Vagina (tissue), 2 donors: ENCODE measurements at places on chromosomes 11 and 22. TPM values are rescaled to one million over a fixed set of nuclear protein-coding genes. Genes with fewer than 3 reads are reported as not detected.

- no peak for DNase-seq
- peaks cover 20% of the 10 kb centered on the region for H3K36me3 ChIP-seq
- no peaks in the 10 kb centered on the region for H3K27me3 ChIP-seq
- H3K4me1 ChIP-seq: peaks cover 51% of the 10 kb centered on the region
These were observed at the start of gene TM7SF2 for GRCh38 chr11:65111744-65112545. TM7SF2 (plus strand) TSS chr11:65111872; CDS start chr11:65112016, 144 bp downstream.

GRCh38 chr11:22461626-22462025, 123.4 kb downstream of the SLC17A6 start:
- no peaks in the 10 kb centered on the region for H3K36me3 ChIP-seq
- no peaks in the 10 kb centered on the region for H3K4me1 ChIP-seq
- H3K4me3 ChIP-seq: no peak overlapping the region
- no peak for DNase-seq

- no peak overlapping the region for H3K27ac ChIP-seq
- no peaks in the 10 kb centered on the region for H3K36me3 ChIP-seq
- DNase-seq: no peak
- H3K4me1 ChIP-seq: no peaks in the 10 kb centered on the region
These were observed 26.9 kb upstream of the HTR3A start for GRCh38 chr11:113947994-113948393.

DNA sequence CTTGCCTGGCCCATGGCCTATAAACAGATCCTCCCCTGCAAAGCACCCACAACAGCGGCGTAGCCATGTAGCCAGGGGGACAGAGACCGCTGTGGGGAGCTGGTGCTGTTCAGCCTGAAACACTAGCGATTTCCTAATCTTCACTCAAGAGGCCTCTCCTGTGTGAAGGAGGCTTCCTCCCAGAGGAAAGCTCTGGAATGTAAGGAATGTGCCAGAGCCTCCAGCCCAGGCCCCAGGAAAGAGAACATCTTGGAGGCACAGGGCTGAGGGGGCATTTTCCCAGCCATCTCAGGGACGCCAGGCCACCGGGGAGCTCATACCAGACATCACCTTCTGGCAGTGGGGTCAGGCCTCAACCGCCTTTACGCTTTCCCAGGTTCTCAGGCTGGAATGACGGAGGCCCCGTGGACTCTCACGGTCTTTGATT, 24.0 kb downstream of the MIAT start:
- H3K4me3 ChIP-seq: no peak overlapping the region
- no peaks in the 10 kb centered on the region for H3K27me3 ChIP-seq
- H3K4me1 ChIP-seq: peaks cover 4% of the 10 kb centered on the region
- peaks cover 15% of the 10 kb centered on the region for H3K36me3 ChIP-seq

The OR4A16 gene
- total RNA-seq: not detected

DNA sequence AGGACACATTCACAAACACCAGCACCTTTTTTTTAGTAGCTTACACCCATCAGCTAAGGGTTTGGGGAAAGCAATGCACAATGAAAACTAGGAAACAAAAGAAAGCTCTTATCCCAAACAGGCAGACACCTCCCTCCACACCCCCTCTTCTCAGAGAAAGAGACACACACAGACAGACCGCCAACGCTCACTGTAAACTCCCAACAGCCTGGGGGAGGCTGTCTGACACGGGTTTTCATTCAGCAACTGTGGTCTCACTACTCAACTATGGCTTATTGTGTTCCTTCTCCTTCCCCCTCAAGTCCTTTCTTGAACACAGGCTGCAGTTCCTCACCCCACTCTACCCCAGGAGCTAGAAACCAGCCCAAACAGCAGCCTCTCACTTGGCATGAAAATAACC, 123.4 kb downstream of the C11orf58 start:
- H3K4me1 ChIP-seq: no peaks in the 10 kb centered on the region
- no peaks in the 10 kb centered on the region for H3K36me3 ChIP-seq
- no peaks in the 10 kb centered on the region for H3K27me3 ChIP-seq
- DNase-seq: no peak
- no peak overlapping the region for H3K27ac ChIP-seq
- H3K4me3 ChIP-seq: no peak overlapping the region

GRCh38 chr11:17257196-17257595, 19.3 kb upstream of the NUCB2 start:
- no peak overlapping the region for H3K4me3 ChIP-seq
- no peaks in the 10 kb centered on the region for H3K36me3 ChIP-seq
- no peak overlapping the region for H3K27ac ChIP-seq
- no peaks in the 10 kb centered on the region for H3K4me1 ChIP-seq
- no peaks in the 10 kb centered on the region for H3K27me3 ChIP-seq
- DNase-seq: no peak

The TRIM64 gene
- total RNA-seq: not detected

The USP35 gene
- total RNA-seq: 11.8 TPM

The OR10A2 gene
- not detected for total RNA-seq

DNA sequence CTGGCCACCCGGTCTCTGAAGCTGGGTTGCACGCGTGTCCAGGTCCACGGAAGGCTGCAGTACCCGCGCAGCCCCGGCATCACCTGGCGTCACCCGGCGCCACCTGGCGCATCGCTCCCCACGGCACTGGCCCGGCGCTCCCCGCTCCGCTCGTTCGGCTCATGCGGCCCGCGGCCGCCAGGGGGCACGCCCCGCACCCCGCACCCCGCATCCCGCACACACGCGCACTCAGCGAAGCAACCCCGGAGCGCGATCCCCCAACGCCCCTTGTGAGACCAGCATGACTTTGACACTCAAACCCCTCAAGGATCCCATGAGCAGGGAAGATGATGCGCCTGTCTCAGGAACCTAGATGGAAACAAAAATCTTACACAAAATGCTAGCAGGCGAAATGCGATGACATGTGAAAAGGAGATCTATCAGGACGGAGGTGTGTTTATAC, 11.9 kb downstream of the B3GNT6 start:
- no peaks in the 10 kb centered on the region for H3K27me3 ChIP-seq
- no peak for DNase-seq
- no peaks in the 10 kb centered on the region for H3K36me3 ChIP-seq
- peak overlapping the region; percentile 6 for H3K4me3 ChIP-seq
- peaks cover 9% of the 10 kb centered on the region for H3K4me1 ChIP-seq
- H3K27ac ChIP-seq: no peak overlapping the region

- no peaks in the 10 kb centered on the region for H3K36me3 ChIP-seq
- H3K27ac ChIP-seq: no peak overlapping the region
- H3K27me3 ChIP-seq: no peaks in the 10 kb centered on the region
These were observed 431.9 kb downstream of the MIAT start for GRCh38 chr22:27089264-27089663.

The PCF11 gene
- 102 TPM for total RNA-seq

- no peak for DNase-seq
- no peak overlapping the region for H3K27ac ChIP-seq
- H3K4me1 ChIP-seq: no peaks in the 10 kb centered on the region
- H3K27me3 ChIP-seq: no peaks in the 10 kb centered on the region
These were observed 58.6 kb downstream of the UVRAG start for GRCh38 chr11:75873417-75874221.

GRCh38 chr11:94379613-94380012, 21.6 kb downstream of the GPR83 start:
- H3K4me3 ChIP-seq: no peak overlapping the region
- H3K4me1 ChIP-seq: no peaks in the 10 kb centered on the region
- DNase-seq: no peak
- no peaks in the 10 kb centered on the region for H3K27me3 ChIP-seq

The SMIM35 gene
- not detected for total RNA-seq

The SSTR3 gene
- not detected for total RNA-seq

DNA sequence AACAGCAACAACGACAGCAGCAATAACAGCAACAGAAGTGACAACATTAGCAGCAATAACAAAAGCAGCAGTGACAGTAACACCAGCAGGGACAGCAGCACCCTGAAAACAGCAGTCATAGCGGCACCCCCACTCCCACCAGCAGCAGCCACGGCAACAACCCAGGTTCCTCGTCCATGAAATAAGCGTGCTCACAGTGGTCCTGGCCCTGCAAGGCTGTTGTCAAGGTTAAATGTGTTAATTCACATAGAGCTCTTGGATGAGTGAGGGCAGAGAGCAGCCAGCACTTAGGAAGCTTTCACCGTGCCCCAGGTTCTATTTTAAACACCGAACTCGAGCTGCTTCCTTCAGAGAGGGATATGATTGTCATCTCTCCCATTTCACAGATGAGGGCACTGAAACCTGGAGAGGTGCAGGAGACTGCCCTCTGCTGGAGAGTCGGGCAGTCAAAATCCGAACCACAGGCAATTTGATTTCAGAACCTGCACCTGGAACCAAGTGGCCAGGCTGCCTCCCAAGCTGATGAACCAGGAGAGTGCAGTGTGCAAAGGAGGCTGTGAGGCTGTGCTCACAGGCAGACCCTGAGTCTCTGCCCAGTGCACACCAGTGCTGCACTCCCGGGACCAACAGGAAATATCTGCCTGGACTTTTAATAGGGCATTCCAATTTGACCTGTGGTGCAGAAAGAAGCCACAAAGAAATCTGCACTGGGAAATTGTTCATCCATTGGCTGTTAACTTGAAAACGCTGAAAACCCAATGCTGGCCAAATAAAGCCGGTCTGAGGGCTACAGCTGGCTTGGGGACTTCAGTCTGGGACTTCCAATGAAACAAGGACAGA, 22.9 kb upstream of the FGF3 start:
- H3K4me3 ChIP-seq: no peak overlapping the region
- no peaks in the 10 kb centered on the region for H3K4me1 ChIP-seq
- H3K27ac ChIP-seq: no peak overlapping the region
- H3K36me3 ChIP-seq: no peaks in the 10 kb centered on the region
- DNase-seq: no peak

The ALDH3B2 gene
- total RNA-seq: 19.9 TPM

DNA sequence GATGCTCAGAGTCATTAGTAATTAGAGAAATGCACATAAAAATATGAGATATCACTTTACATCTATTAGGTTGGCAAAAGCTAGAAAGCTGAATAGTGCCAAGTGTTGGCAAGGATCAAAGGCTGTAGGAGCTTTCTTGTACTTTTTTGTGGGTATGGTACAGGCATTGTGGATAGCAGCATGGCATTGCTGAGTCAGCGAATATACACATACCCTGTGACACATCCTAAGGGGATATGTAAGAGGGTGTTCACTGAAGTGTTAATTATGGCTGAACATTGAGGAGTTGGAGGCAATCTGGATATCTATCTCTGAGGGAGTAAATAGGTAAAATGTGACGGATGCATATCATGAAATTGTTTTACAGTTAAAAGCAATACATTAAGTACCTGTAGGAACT, 27.0 kb upstream of the IL18BP start:
- H3K4me3 ChIP-seq: no peak overlapping the region
- no peak overlapping the region for H3K27ac ChIP-seq
- no peak for DNase-seq
- no peaks in the 10 kb centered on the region for H3K4me1 ChIP-seq

DNA sequence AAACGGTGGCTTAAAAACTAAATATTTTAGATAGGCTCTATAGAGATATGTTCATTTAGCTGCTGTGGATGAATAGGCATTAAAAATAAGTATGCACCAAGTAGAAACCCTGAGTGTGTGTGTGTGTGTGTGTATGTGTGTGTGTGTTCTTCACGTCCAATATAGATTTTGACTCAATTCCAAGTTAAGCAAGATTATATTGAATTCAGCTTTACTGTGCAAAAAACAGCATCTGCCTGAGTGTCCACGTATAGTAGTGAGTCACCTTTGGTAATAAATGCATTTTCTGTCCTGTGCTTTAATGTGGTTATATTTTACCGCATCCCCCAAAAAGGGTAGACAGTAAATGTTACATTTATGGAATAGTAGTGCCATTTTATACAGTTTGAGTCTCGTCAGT, 71.2 kb downstream of the PDHX start:
- no peaks in the 10 kb centered on the region for H3K36me3 ChIP-seq
- H3K27me3 ChIP-seq: no peaks in the 10 kb centered on the region
- no peaks in the 10 kb centered on the region for H3K4me1 ChIP-seq

The CDC42BPG gene
- total RNA-seq: 13.0 TPM

DNA sequence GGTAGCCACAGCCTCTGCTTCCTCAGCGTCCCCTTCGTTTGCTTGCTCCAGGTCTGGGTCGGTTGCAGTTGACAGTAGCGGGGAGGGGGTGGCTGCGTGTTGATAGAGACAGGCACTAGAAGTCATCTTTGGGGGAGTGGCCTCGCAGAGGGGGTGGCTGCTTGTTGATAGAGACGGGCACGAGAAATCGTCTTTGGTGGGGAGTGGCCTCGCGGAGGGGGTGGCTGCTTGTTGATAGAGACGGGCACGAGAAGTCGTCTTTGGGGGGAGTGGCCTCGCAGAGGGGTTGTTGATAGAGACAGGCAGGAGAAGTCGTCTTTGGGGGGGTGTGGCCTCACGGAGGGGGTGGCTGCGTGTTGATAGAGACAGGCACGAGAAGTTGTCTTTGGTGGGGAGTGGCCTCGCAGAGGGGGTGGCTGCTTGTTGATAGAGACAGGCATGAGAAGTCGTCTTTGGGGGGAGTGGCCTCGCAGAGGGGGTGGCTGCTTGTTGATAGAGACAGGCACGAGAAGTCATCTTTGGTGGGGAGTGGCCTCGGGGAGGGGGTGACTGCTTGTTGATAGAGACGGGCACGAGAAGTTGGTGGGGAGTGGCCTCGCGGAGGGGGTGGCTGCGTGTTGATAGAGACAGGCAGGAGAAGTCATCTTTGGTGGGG, 328.3 kb downstream of the TBC1D22A start:
- no peak overlapping the region for H3K27ac ChIP-seq
- H3K4me1 ChIP-seq: peaks cover 8% of the 10 kb centered on the region
- H3K27me3 ChIP-seq: no peaks in the 10 kb centered on the region
- H3K36me3 ChIP-seq: no peaks in the 10 kb centered on the region
- DNase-seq: no peak

DNA sequence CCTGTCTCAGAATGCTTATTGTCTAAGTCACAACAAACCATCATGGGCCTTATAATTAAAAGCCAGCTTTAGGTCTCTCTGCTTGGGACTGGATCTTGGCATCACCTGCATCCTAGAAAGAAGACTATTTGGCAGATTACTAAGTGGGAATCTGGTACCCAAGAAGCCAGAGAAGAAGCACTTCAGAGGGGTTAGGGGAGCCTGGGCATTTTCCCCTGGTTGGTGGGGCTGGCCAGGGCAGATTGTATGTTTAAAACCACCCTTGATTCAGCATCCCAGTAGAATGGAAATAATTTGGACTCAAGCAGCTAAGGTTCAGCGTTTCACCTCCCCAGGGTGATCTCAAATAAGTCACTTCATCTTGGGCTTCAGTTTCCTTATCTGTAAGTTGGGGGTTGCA, 193.7 kb downstream of the MIAT start:
- H3K36me3 ChIP-seq: no peaks in the 10 kb centered on the region
- H3K4me1 ChIP-seq: no peaks in the 10 kb centered on the region
- DNase-seq: peak; percentile 70
- H3K27ac ChIP-seq: no peak overlapping the region

DNA sequence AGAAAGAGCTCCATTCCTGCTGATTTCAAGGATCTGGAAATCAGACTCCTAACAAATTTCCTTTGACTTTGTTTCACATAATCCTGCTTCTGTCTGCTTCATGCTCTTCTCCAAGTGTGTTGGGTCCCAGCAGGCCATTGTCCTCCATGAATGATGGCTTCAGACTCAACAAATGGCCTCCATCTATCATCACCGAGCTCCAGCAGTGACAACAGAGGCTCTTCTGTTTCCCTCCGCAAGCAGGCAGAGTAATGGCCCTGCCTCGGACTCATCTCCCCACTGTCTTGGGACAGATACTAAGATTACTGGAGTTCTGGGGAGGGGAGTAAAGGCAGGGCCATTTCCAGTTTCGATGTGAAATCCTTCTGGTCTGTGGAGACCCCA, 127.3 kb downstream of the TENM4 start:
- no peak for DNase-seq
- H3K36me3 ChIP-seq: no peaks in the 10 kb centered on the region
- no peaks in the 10 kb centered on the region for H3K4me1 ChIP-seq
- no peak overlapping the region for H3K27ac ChIP-seq

The GUCY1A2 gene
- total RNA-seq: 7.4 TPM
